Thoracic aorta (tissue), 2 donors: ENCODE measurements at places on chromosomes 13 and 19.

- no peak for DNase-seq
Measured at GRCh38 chr13:76732367-76732766, 153.8 kb downstream of the KCTD12 start.

GRCh38 chr13:110254151-110254679 lies 52.7 kb downstream of the COL4A1 start:
- DNase-seq: no peak

GRCh38 chr13:46401432-46401831 lies 14.4 kb upstream of the RUBCNL start:
- no peak for DNase-seq

- peak; percentile 17 for DNase-seq
Measured at GRCh38 chr13:52159159-52159982, at the start of gene NEK3. NEK3 (minus strand) TSS chr13:52159597; CDS start chr13:52156191, 3,406 bp downstream.

DNA sequence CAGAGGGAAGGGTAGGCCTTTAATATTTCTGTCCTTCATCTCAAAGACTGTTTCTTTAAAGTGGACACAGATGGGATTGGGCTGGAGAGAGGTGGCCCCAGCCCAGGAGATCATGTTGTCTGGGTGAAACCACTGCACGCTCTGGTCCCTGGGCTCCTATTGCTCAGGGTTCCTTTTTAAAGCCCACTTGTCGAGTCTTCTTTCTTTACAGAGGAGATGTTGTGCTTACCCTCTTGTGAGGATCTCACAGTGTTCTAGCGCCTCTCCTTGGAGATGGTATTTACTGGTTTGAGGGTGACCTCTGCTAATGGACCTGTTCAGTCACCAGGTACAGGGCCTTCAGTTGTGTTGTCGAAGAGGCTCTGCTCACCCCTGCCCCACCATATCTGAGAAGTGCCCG lies 128.4 kb downstream of the TM9SF2 start:
- no peak for DNase-seq

GRCh38 chr19:31946491-31946890 lies 398.9 kb upstream of the ZNF507 start:
- DNase-seq: no peak
